ENCODE measurements at places on chromosomes 1 and 21. TPM values are rescaled to one million over a fixed set of nuclear protein-coding genes. Genes with fewer than 3 reads are reported as not detected.

DNA sequence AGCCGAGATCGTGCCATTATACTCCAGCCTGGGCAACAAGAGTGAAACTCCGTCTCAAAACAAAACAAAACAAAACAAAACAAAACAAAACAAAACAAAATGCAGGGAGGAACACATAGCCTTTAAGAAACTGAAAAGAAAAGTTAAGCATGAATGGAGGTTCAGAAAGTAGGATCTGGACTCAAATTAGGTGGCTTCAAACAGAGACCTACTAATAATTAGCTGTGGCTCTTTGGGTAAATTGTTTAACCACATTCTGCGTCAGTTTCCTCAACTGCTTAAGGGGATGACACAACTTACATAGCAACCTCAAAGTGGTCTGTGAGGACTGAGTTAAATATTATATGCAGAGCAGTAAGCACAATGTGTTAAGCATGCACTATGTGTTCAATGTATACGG is 458.2 kb downstream of the ADGRL2 start:
- no peak for DNase-seq
- H3K4me3 ChIP-seq = no peak overlapping the region
- H3K4me1 ChIP-seq = no peaks in the 10 kb centered on the region
- H3K27me3 ChIP-seq = no peaks in the 10 kb centered on the region

DNA sequence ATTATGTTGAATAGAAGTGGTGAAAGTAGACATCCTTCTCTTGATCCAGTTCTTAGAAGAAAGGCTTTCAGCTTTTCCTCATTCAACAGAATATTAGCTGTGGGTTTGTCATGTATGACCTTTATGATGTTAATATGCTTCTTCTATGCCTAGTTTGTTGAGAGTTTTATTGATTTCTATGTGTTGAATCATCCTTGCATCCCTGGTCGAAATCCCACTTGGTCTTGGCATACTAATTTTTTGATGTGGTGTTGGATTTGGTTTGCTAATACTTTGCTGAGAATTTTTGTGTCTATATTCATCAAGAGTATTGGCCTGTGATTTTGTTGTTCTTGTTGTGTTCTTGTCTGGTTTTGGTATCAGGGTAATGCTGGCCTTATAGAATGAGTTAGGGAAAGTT is 20.9 kb downstream of the CD55 start:
- H3K27me3 ChIP-seq = no peaks in the 10 kb centered on the region
- no peak for DNase-seq
- no peak overlapping the region for H3K4me3 ChIP-seq
- H3K36me3 ChIP-seq = peaks cover 2% of the 10 kb centered on the region
- no peak overlapping the region for H3K27ac ChIP-seq
- no peaks in the 10 kb centered on the region for H3K4me1 ChIP-seq

The ZNF593OS gene
- total RNA-seq = not detected

DNA sequence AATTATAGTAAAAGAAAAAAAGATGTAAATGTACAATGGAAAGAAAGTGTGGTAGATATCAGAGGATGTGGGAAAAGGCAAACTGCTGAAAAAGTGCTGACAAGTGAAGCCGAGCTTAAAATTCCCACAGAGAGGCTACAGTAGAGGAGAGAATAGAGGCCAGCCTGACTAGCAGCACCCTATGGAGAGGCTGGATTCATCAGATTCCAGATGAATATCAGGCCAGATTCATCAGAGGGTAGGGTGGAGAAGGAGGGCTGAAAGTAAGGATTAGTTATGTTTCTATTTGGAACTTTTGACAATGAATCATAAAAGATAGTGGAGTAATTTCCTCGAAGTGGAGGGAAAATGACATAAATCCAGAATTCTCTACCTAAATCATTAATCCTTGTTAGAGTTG is 60.4 kb upstream of the NEK7 start:
- no peak for DNase-seq
- no peaks in the 10 kb centered on the region for H3K27me3 ChIP-seq
- no peak overlapping the region for H3K4me3 ChIP-seq
- peaks cover 2% of the 10 kb centered on the region for H3K4me1 ChIP-seq
- H3K27ac ChIP-seq = no peak overlapping the region

The MYCL gene
- 18.4 TPM for total RNA-seq

GRCh38 chr1:163076044-163076443 is 6.9 kb downstream of the RGS4 start:
- H3K4me3 ChIP-seq = no peak overlapping the region
- H3K36me3 ChIP-seq = no peaks in the 10 kb centered on the region
- H3K27me3 ChIP-seq = no peaks in the 10 kb centered on the region

The FCRL5 gene
- total RNA-seq = 1.1 TPM

GRCh38 chr21:29231756-29232529 is 66.8 kb upstream of the BACH1 start:
- no peak overlapping the region for H3K27ac ChIP-seq
- DNase-seq = no peak
- H3K4me1 ChIP-seq = no peaks in the 10 kb centered on the region
- no peaks in the 10 kb centered on the region for H3K27me3 ChIP-seq

- no peak overlapping the region for H3K4me3 ChIP-seq
- peaks cover 20% of the 10 kb centered on the region for H3K36me3 ChIP-seq
- DNase-seq = no peak
- H3K27me3 ChIP-seq = no peaks in the 10 kb centered on the region
- H3K4me1 ChIP-seq = no peaks in the 10 kb centered on the region
Measured at GRCh38 chr1:29284961-29285560, 48.7 kb downstream of the PTPRU start.

The TNFAIP8L2 gene
- total RNA-seq = not detected

- no peak overlapping the region for H3K4me3 ChIP-seq
- H3K4me1 ChIP-seq = no peaks in the 10 kb centered on the region
- DNase-seq = no peak
- no peaks in the 10 kb centered on the region for H3K36me3 ChIP-seq
Measured at GRCh38 chr1:243406424-243406823, 150.6 kb downstream of the SDCCAG8 start.

DNA sequence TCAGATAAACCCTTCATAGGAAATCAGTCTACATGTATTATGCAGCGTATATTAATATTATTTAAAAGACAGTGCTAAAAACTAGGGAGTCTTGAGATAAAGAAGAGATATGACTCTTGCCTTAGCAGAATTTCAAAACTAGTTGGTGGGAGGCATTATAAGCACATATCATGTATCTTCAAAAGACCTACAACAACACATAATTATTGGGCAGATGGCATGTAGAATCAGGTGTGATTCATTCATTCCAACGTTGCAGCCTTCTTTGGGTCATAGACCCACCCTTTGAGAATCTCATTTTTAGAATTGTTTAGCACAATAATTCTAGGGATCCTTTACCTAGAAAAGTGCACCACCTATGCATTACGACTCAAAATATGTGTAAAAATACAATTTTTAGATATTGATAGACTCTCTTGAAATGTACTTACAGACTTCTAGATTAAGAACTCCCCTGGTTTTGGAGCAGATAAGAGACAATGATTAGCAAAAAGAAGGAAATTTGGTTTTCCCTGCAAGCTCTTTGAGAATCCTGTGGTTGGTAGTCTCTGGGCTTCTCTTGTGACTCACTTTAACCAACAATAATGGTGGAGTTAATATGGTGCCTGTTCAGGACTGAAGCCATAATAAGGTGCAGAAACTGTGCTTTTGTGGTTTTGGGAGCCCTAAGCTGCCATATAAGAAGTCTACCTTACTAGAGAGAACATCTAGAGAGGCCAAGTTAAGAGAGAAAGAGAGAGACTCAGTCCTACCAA is 85.3 kb upstream of the RGS4 start:
- no peak overlapping the region for H3K27ac ChIP-seq
- H3K27me3 ChIP-seq = no peaks in the 10 kb centered on the region
- H3K36me3 ChIP-seq = no peaks in the 10 kb centered on the region
- H3K4me1 ChIP-seq = peaks cover 2% of the 10 kb centered on the region

DNA sequence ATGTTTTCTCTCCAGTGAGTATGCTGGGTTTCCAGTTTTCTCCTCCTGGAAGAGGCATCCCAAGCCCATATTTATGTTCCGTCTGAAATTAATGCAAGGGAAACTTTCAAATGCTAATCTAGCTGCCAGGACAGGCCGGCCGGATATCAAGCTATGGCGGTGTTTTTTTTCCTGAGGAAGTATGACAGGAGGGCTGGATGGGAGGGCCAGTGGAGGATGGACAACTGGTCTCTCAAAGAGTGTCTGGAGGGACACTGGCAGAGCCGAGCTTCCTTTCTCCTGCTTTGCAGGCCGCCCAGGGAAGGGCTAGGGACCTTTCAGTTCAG is 212.7 kb downstream of the TRABD2B start:
- no peak overlapping the region for H3K27ac ChIP-seq
- H3K36me3 ChIP-seq = no peaks in the 10 kb centered on the region
- no peak for DNase-seq
- no peaks in the 10 kb centered on the region for H3K27me3 ChIP-seq

The TMEM240 gene
- total RNA-seq = 7.7 TPM

- no peaks in the 10 kb centered on the region for H3K36me3 ChIP-seq
- H3K4me1 ChIP-seq = no peaks in the 10 kb centered on the region
- no peaks in the 10 kb centered on the region for H3K27me3 ChIP-seq
- DNase-seq = no peak
- H3K27ac ChIP-seq = no peak overlapping the region
Measured at GRCh38 chr1:22763487-22764200, 53.0 kb downstream of the EPHB2 start.

The OR10Z1 gene
- total RNA-seq = not detected

The CELA2B gene
- total RNA-seq = not detected

GRCh38 chr1:154154534-154155191 is at the start of gene NUP210L:
TSS of gene NUP210L (minus strand) at chr1:154155073.
- no peaks in the 10 kb centered on the region for H3K27me3 ChIP-seq
- no peak within 1 kb of the TSS for H3K4me3 ChIP-seq
- no peak within 1 kb of the TSS for H3K27ac ChIP-seq
- DNase-seq = peak; percentile 91
- H3K4me1 ChIP-seq = no peaks in the 10 kb centered on the region

The HPCA gene
- 1.2 TPM for total RNA-seq

- H3K36me3 ChIP-seq = no peaks in the 10 kb centered on the region
- no peak overlapping the region for H3K4me3 ChIP-seq
- H3K4me1 ChIP-seq = no peaks in the 10 kb centered on the region
Measured at GRCh38 chr1:22976461-22977243, 4.0 kb upstream of the LACTBL1 start.

DNA sequence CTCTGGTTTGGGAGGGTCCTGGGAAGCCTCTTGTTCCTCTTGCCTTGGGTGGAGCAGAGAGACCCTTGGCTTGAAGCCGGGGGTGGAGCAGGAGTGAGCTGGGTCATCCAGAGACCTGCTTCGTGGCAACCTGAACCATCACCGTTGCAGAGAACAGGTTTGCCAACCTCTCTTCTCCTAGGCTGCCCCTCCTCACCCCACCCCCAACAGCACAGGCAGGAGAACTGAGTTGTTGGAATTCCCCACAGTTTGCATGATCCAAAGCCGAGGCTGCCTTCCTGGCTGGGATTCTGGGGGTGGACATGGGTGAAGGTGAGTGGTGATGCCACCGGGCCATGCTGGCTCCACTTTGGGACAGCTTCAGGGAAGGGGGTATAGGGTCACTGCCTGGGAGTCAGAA is 2.2 kb downstream of the WNT4 start:
- no peak overlapping the region for H3K27ac ChIP-seq
- no peaks in the 10 kb centered on the region for H3K4me1 ChIP-seq
- H3K4me3 ChIP-seq = no peak overlapping the region
- no peaks in the 10 kb centered on the region for H3K36me3 ChIP-seq
- DNase-seq = no peak
- peaks cover 12% of the 10 kb centered on the region for H3K27me3 ChIP-seq

The NPHP4 gene
- total RNA-seq = 14.3 TPM

DNA sequence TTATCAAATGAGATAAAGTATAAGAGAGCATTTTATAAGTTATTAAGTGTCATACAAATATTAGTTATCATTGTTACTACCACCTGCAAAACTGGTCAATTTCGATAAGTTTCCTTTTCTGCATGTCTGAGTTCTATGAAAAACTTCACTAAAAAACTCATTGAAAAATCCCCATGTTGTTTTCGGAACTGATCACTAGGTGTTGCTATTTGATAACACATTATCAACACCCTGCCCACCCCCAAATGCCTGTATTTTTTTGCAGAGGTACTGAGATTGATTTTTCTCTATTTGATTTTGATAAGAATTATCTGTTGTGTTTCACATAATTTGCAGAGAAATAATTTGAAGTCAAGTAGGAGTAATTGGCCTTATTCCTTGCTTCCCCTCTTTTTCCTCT is 22.1 kb upstream of the DISP1 start:
- H3K27ac ChIP-seq = no peak overlapping the region
- H3K36me3 ChIP-seq = no peaks in the 10 kb centered on the region
- H3K4me1 ChIP-seq = no peaks in the 10 kb centered on the region
- no peaks in the 10 kb centered on the region for H3K27me3 ChIP-seq
- no peak for DNase-seq

The DMBX1 gene
- total RNA-seq = 2.3 TPM

DNA sequence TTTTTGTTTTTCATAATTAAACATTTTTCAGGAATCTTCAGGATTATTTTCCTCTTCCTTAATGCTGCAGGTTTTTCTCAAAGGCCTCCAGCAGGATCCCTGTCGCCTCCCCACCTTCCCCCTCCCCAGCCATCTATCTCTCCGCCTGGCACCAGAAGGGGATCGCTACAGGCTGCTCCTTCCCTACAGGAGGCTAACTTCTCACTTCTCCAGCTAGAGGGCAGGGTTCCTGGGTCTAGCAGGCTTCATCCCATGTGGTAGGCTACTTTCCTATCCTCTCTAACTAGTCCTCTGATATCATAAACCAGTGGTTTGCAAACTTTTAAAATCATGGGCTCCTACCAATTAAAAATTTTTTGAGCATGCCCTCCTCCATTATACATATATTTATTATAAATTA is 104.1 kb downstream of the KCNN3 start:
- no peaks in the 10 kb centered on the region for H3K36me3 ChIP-seq
- no peaks in the 10 kb centered on the region for H3K4me1 ChIP-seq
- H3K27ac ChIP-seq = no peak overlapping the region
- no peaks in the 10 kb centered on the region for H3K27me3 ChIP-seq

The CIART gene
- total RNA-seq = 15.6 TPM

- peak; percentile 69 for DNase-seq
- peak overlapping the region; percentile 86 for H3K4me3 ChIP-seq
- H3K36me3 ChIP-seq = peaks cover 2% of the 10 kb centered on the region
Measured at GRCh38 chr1:15849775-15850324, 2.3 kb downstream of the SPEN start.

DNA sequence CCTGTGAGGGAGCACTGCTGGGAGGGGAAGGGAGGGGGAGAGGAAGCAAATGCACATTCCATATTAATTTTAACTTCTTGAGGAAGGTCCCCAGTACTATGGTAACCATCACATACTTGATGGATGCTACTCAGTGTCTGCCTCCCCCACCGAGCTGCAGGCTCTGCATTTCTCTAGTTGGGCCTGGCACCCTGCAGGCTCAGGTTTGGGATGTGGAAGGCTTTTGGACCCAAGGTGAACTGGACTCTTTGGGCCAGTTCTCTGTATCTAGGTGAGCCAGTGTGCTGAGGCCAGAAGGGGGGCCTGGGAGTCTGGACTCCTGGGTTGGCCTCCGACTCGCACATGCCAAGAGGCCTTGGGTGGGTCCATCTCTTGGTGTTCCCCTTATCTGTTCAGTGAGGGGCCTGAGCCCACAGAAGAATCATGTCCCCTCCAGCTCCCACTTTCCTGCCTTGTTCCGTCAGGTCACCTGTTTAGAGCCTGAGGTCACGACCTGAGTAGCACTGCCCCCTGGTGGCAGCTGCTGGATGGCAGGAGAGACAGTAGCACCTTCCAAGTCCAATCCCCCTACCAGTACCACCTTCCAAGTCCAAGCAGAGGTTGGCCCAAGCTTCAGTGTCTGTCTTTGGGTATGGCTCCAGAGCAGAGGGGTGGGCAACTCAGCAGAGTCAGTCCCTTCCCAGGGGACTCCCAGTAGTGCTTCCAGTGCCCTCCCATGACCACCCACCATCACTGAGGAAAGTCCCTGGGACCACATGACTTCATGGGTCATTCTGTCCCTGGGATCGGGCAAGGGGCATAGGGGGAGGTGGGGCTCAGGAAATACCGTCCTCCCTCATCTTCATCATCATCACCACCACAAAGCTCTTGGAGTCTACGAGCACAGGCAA is 241.8 kb downstream of the TRABD2B start:
- H3K36me3 ChIP-seq = no peaks in the 10 kb centered on the region
- DNase-seq = peak; percentile 77
- H3K27ac ChIP-seq = no peak overlapping the region
- no peaks in the 10 kb centered on the region for H3K27me3 ChIP-seq
- H3K4me3 ChIP-seq = no peak overlapping the region
